Inflammatory macrophage treated with lipopolysaccharide for 1 hour (primary cell): ENCODE measurements at places on chromosomes 3 and 15.
A peak's percentile ranks its signal among the peaks of the same experiment; 100 is the strongest.

DNA sequence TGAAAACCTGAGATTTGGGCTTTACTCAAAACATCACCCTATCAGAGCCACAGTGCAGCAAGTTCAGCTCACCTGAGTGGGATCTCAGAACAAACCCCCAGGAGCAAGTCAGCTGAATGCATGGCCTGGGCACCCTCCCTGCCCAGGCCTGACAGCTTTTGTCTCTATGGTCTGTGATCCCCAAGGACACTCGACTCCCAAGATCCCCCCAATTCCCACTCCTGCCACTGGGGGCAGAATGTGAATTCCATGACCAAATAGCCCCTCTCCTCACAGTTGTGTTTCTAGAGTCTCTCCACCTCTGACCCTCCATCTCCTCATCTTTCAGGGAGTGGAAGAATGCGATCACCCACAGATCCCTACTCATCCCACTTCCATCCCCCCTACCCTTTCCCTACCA lies 58.9 kb downstream of the ZNF445 start:
- DNase-seq: no peak

DNA sequence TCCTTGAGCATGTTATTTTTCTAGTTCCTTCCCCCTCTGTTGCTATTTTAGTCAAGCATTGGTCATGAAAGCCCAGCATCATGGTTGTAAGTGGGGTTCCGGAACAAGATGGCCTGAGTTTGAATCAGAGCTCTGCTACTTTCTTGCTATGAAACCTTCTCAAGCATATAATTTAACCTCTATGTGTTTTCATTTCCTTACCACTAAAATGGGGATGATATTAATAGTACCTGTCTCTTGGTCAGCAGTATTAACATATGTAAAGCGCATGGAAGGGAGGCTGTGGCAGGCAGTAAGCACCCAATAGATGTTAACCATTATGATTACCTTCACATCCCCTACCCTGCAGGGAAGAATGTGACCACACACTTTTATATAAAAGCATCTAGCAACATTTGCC lies 14.3 kb upstream of the SPRED1 start:
- DNase-seq: no peak

GRCh38 chr3:18809640-18810305 lies 338.5 kb upstream of the KCNH8 start:
- no peak for DNase-seq

GRCh38 chr3:107687056-107687581 lies 164.4 kb downstream of the BBX start:
- no peak for DNase-seq

- no peak for DNase-seq
These were observed 177.0 kb downstream of the OR4M2 start for GRCh38 chr15:22257047-22258008.

DNA sequence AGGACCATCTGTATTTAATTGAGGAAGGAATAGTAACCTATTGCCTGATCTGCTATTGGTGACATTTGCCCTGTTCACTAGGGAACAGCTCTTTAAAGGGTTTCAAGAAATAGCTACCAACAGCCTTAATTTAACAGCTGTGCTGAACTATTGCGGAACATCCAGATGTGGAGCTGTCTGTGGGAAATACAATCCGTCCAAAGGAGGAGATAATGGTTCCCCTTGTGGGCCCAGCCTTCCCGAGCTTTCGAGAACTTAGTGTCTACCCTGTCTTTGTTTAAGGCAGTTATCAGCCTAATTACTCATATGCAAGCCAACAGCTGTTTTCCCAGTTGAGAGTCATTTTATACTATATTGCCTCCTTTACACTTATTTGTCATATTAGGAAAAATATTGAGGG lies 398.6 kb downstream of the WDR72 start:
- no peak for DNase-seq

- DNase-seq: no peak
These were observed 112.6 kb downstream of the TCF12 start for GRCh38 chr15:57031082-57031481.

GRCh38 chr3:192373586-192373985 lies 353.8 kb downstream of the FGF12 start:
- DNase-seq: no peak

GRCh38 chr3:69226071-69226470 lies 103.7 kb upstream of the LMOD3 start:
- DNase-seq: no peak

- DNase-seq: no peak
These were observed 17.6 kb downstream of the DAZL start for GRCh38 chr3:16587681-16588060.

GRCh38 chr3:140292684-140293083 lies 357.7 kb downstream of the CLSTN2 start:
- no peak for DNase-seq

- DNase-seq: peak; percentile 71
These were observed 42.2 kb upstream of the PLCL2 start for GRCh38 chr3:16842272-16843270.

DNA sequence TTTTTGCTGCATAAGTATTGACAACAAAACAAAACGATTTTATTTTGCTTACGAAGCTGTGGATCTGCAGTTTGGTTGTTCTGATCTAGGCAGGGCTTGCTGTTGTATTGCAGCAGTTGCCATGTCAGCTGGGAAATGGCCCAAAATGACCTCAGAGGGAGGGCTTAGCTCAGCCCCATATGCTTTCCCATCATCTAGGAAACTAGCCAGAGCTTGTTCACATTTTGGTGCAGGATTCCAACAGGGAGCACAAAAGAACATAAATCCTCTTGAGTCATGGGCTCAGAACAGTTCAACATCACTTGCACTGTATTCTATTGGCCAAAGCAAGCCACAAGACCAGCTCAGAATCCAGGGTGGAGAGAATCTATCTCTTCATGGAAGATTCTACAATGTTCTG lies 42.2 kb upstream of the ROBO2 start:
- no peak for DNase-seq

DNA sequence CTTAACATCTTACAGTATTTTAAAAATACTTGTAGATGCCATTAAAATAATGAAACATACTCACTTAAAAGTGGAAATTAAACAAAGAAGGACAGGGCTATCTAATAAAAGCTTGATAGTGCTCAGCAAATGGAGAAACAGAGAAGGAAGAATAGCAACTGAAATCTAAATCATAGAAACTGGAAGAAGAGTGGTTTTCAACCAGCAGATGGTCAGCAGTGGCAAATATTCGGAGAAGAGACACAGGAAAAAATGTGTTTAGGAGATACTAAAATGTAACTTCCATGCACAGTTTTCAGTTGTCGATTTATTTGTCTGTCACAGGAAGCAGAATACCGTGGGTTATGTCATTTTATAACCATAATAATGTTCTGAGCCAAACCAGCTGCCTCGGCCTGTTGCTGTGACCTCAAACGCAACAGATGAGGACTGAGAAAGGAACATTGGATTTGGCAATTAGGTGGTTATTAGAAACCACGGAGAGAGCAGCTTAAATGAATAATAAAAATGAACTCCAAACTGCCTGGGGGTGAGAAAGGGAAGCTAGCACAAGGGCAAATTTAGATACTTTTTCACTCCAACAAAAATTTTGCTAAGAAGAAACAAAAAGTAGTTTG lies 246.6 kb upstream of the KCNMB2 start:
- no peak for DNase-seq

DNA sequence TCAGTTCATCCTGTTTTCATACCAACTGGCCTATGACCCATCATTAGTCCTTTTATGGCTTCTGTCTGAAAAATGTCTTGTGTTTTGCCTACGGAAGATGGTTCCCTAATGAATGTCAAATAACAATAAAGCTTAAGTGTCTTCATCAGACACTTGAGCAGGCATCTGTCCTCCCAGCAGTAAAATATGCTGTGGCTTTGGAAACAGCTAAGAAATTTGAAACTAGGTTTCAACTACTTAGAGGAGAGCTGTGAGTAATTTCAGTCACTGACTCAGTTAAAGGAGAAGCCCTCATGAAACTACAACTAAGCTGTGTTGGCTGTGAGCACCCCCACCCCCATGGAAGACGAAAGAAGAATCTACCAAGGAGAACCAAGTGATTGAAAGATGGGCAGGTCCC lies 409.4 kb upstream of the PPP2R3A start:
- DNase-seq: no peak

- no peak for DNase-seq
These were observed 208.9 kb upstream of the CFAP20DC start for GRCh38 chr3:59258550-59259260.

DNA sequence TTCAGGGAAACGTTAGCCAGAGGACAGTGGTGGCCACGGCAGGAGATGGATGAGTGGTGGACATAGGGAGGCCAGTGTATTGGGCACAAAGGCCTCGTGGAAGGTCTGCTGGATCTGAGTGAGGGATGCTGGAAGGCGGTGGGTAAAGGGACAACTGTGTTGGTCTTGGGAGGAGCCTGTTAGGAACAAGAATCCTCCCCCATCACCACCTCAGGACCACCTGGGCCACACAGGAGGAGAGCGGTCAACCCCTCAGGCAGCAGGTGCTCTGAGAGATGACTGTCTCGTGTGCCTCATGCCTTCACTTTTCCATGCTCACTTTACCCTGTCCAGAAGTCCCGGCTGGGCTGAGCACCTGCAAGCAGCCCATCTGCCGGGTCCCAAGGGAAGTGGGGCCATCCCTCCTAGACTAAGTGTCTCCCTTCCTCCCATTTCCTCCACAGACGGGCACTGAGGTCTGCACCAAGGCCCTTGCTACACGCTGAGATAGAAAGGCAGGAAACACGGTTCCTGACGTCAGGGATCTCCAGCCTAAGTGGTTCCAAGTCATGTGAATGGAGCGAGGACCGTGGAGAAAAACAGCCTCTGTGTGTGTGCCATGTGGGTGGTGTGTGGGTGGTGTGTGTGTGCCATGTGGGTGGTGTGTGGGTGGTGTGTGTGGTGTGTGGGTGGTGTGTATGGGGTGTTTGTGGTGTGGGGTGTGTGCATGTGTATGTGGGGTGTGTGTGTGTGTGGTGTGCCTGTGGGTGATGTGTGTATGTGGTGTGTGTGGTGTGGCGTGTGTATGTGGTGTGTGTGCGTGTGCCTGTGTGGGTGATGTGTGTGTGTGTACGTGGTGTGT lies 47.8 kb upstream of the CTSH start:
- no peak for DNase-seq

GRCh38 chr15:67813104-67813634 lies 12.1 kb upstream of the SKOR1 start:
- no peak for DNase-seq

DNA sequence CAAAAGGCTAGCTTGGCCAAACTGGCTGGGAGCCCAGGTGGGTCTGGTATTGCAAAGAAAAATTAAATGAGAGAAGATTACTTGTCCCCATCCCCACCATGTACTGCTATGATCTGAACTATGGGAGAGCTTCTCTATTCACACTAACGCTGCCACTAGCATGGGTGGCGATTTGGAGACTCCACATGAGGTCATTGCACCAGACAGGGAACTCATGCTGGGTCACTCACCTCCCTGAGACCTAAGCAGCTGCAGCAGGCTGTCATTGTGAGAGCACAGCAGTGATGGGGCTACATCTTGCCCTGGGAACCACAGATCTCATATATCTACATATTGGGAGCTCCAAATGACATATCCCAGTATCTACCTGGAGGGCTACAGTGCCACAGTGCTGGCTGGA lies 36.3 kb upstream of the NECTIN3 start:
- DNase-seq: no peak

DNA sequence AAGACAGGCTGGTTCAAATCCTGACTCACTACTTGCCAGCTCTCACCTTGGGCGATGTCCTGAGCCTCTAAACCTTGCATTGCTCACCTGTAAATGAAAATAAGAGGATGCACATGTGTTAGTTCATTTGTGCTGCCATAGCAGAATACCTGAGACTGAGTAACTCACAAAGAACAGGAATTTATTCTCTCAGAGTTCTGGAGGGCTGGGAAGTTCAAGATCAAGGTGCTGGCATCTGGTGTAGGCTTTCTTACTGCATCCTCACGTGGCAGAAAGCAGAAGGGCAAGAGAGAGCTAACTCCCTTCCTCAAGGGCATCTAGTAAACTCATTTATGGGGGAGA lies 222.7 kb downstream of the MTHFS start:
- DNase-seq: no peak

DNA sequence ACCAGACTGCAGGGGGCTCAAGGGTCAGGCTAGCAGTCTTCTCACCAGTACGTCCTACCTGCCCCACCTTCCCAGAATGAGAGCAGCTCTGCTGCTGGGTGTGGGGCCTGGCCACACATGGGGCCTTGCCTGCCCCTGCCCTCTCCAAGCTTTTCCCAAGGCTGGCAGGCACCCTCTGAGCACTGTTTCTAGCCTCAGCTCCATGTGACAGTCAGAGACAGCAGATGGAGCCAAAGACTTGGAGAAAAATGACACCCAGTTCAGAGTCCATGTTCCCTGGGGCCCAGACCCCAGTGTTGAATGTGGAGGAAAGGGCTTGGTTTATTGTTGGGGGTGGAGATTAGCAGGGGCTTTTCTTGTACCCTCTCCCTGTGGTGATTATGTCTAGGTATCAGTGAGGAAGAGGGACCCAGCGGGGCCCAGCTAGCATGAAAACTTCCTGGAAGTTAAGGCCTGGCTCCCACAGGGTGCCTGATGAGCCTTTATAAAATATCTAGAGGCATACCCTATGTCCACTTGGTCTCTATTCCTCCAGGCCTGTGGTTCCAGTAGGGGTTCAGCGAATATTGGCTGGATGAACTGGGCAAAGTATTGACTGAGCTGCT lies 153.8 kb downstream of the EEFSEC start:
- no peak for DNase-seq

- DNase-seq: no peak
These were observed 18.5 kb downstream of the GRIP2 start for GRCh38 chr3:14521611-14522010.

DNA sequence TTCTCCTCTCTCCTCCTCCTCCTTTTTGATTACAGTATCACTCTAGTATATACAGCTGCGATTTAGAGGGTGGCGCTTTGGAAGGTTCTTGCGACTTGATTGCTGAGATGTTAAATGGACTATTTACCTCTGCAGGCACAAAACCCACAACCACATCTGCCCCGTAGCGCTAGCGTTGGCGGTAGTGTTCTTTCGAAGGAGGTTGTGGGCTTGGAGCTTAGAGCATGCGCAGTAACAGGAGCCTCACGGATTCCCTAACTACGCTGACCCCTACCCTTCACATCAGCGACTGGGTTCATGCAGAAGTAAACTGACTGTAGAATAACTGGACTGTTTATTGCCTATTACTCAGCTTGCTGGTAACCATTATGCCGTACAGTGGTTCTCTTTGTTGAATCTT lies 58.0 kb downstream of the CGGBP1 start:
- no peak for DNase-seq

DNA sequence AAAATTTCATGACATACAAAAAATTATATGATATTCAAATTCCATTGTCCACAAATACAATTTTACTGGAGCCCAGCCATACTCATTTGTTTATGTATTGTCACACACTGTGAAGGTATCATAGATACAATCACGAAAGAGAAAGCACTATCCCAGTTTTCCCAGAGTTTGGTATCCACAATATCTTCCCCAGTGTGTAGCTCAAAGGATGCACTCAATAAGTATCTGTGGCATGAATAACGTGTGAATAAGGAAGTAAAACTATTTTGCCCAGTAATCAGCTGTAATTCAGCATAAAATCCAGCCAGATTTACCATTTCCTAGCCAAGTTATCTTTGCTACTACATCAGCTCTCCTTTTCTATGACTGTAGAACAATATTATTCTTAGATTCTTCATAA lies 131.3 kb upstream of the KCNMB2 start:
- no peak for DNase-seq
